CD4-positive, alpha-beta T cell treated with Interleukin-1 beta for 1 hour (primary cell): ENCODE measurements at places on chromosomes 11 and 22.
A peak's percentile ranks its signal among the peaks of the same experiment; 100 is the strongest.

DNA sequence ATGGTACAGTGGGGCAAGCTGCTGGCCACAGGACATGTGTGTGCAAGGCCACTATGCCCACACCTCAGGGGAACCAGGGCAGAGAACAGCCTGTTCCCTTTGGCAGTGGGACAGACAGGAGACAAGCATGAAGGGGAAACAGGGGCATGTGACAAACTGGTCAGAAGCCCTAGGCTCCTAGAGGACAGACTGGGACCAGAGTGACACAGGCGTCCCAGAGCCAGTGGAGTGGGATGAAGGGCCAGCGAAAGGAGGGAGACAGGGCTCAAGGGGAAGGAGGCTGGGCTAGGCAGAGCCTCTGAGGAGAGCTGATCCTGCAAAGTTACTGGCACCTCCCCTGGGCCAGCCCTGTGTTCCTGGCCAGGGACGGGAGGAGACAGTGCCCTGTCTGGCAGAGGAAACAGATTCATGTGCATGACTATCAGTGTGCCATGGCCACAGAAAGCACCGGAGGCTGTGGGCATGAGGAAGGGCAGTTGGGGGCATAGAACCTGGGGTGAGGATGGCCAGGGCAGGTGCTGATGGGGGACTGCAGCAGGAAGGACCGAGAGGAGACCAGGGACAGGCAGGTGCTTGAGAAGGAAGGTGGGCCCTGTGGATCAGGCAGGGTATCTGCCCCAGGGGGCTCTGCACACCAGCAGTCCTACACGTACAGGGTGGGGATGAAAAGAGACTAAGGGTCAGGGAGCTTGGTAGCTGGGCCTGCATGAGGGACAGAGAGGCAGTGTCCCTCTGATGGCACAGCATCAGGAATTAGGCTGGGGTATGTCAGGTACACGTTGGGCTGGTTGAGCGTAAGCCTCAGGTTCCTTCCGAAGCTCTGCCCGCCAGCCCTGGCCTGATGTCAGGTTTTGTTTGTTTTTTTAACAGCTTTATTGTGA lies 9.8 kb downstream of the DERL3 start:
- no peak for DNase-seq

- no peak for DNase-seq
Observed at GRCh38 chr11:131987703-131988102, 617.3 kb downstream of the NTM start.

- DNase-seq: no peak
Observed at GRCh38 chr22:50302564-50302963, 4.9 kb downstream of the PLXNB2 start.

- no peak for DNase-seq
Observed at GRCh38 chr11:43962383-43963278, 20.2 kb downstream of the C11orf96 start.

GRCh38 chr22:33879796-33880195 lies 40.5 kb downstream of the LARGE1 start:
- DNase-seq: no peak

GRCh38 chr11:130705670-130706421 lies 210.4 kb downstream of the SNX19 start:
- DNase-seq: no peak

DNA sequence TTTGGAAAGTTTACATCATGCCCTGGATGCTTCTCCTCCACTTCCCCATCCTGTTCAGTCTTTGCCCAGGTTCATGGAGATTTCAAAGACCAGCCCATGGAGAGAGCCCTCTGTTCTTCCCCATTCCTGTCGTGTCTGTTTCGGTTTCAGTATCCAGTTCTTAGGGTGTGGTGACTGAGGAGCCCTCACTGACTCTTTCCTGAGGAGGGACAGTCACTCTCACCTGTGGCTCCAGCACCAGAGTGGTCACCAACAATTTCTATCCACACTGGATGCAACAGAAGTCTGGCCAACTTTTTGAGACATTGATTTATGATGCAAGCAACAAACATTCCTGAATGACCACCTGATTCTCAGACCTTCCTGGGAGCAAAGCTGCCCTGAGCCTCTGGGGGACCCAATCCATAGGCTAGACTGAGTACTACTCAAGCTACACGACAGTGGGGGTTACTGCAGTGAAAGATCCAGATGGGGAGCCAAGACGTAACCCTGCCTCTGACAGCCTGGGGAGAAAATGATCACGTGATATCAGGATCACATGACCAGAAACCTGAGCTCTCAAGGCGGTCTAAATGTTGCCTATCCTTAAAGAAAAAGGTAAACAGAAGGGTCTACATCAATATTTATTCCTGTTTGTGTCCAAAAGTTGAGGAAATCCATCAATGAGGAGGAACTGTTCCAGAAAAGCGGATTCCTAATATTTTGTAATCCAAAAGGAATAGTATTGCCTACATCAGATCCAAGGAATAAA lies 76.2 kb upstream of the VPREB1 start:
- peak; percentile 29 for DNase-seq

DNA sequence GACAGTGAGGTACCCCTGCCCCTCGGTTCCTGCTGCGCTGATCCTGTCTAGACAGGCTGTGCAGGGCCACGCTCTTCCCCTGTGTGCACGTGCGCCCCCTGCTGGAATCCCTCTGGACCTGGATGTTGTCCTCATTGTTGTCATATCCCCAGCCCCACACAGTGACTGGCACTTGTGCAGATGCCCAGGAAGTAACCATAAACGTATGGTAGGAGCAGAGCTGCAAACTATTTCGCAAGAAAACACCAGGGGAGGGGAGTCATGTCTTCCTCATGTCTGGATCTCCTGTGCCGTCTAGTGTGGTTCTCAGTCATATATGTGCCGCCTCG lies 114.7 kb downstream of the CRYBB2 start:
- DNase-seq: peak; percentile 33

DNA sequence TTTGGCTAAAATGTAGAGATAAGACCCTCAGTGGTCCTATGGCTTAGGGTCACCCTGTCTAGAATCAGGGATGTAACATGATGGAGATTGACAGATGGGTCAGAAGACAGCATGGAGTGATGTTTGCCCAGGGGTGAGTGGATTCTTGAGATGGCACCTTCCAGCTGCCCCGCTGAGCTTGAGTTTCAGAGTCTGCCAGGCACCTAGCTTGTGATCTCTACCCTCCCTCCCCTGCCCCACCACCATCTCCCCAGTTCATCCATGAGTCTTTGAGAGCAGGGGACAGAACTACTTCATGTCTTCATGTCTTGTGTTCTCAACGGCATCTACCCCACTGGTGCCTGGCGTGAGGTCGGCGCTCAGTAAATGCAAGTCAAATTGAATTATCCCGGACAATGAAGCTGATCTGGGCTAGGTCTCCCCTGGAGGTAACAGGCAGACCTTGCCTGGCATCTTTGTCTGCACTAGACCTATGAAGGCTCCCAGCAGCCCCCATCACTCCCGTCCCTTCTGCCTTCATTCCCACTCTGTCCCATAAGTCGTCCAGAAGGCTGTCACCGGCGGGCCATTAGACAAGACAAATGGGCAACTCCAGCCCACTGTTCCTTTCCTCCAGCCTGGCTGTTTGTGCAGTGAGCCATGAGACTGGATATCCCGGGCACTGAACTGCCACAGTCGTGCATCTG lies 239.2 kb upstream of the TBCEL start:
- DNase-seq: no peak

DNA sequence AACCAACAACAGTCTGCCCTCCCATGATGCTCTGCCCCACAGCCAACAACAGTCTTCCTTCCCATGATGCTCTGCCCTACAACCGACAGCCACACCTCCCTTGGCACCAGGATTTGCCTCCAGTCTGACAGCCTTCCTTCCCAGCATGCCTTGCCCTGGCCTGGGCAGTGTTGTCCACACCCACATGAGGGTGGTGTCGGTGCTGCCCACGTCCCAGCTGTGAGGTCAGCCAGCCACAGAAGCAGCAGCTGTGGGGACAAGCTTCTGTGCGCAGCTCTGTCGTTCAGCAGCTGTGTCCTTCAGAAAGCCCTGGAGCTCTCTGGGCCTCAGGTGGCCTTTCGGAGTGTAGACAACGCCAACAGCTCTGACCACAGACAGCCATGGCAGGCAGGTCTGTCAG lies 1378.9 kb downstream of the BRD1 start:
- no peak for DNase-seq

DNA sequence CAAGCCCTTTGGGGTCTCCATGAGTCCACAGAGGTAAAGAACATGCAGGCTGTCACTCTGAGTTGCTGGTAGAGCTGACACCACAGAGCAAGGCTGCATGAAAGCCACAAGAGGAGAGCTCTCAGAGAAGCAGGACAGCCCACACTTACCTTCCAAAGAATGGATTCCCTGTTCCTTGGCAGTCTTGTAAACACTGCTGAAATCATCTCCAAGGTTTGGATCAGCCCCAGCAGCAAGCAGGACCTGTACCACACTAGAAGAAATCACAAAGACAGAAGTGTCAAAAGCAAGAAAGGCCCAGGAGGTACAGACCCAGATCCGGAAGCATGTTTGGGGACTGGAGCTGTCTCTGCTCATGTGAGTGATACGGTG lies 54.2 kb downstream of the CLPB start:
- DNase-seq: no peak

- DNase-seq: peak; percentile 51
Observed at GRCh38 chr11:115707180-115707905, 203.1 kb upstream of the CADM1 start.

GRCh38 chr11:62202910-62203309 lies 5.6 kb upstream of the SCGB2A1 start:
- DNase-seq: no peak

GRCh38 chr11:19958204-19958603 lies 202.1 kb downstream of the DBX1 start:
- DNase-seq: no peak

DNA sequence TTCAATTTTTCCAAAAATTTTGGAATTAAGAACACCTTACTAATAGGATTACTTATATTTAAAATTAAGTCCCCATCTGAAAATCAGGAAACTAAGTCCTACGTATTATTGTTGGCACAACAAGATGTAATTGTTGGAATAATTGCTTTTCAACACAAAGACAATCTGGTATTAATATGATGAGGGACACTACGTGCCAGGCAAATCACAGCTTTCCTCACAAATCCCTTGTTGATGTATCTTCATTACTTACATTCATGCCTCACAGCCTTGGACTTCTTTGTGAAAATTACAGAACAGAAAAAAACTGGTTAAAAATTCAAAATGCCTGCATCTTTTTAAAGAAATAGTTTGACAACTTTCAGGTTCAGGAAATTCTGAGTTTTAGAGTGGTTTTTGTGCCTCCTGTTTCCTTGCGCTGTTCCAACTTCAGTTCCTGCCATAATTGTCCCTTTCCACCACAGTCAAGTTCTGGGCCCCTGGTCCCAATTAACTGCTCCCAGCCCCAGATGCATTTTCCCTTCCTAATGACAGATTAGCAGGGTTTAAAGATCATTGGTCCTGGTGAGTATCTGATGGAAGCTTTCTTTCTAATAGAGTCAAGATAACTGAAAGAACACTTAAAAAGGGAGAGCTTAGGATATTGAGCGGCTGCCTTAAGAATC lies 23.3 kb upstream of the CCDC34 start:
- no peak for DNase-seq

GRCh38 chr11:20111871-20112270 lies 48.4 kb downstream of the DBX1 start:
- DNase-seq: no peak

DNA sequence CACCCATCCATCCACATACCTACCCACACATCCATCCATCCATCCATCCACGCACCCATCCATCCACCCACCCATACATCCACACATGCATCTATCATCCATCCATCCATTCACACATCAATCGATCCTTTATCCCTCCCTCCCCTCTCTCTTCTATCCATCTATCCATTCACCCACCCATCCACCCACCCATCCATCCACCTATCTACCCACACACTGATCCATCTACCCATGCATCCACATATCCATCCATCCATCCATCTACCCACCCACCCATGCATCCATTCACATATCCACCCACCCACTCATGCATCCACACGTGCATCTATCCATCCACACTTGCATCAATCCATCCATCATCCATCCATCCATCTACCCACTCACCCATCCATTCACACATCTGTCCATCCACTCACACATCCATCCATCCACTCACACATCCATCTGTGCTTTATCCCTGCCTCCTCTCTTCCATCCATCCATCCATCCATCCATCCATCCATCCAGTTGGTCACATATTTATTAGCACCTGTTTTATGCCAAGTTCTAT lies 366.1 kb downstream of the CTTN start:
- DNase-seq: no peak

- DNase-seq: no peak
Observed at GRCh38 chr22:20881231-20881630, 22.4 kb downstream of the SNAP29 start.

DNA sequence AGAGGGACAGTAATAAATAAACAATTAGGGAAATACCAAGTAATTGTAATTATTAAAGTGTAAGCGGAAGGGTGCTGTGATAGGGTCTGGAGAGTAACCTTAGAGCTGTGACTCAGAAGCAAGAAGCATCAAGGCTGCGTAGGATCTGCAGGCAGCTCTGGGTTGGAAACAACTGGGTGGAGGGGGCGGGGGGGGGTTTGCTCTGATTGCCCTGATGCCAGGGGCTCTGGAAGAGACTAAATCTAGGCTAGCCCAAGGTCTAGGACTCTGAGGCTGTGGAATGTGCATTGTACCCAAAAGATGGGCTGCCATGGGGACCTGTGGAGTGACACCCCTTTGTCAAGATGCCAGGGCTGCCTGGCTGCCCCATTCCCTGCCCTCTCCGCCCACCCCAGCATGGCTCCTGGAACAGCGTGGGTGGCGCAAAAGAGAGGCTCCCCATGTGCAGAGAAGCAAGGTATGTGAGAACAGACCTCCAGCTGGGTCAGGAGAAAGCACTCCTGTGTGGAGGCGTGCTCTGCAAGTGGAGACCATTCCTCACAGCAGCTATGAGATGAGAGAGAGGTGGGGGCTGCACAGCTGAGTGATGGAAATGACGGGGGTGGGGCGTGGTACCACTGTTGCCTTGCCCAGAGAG lies 101.1 kb upstream of the CRYBB3 start:
- no peak for DNase-seq

GRCh38 chr22:37223965-37224551 lies 11.8 kb upstream of the SSTR3 start:
- DNase-seq: no peak

DNA sequence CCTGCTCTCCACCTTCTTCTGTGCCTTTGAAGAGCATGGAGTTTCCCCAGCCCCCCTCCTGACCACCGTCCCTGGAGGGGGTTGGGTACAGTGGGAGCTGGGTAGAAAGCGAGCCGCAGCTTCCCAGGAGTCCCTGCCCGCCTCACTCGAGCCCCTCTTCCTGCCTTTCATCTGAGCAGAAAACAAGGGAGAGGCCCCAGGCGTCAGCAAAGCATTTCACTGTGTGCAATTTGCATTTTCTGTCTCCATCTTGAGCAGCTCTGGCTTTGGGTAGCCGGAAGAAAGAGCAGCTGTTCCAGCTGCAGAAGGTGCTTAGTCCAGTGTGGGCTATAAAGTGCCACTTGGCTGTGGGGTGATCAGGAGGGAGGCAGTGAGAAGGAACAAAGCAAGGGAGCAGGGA lies 229.7 kb downstream of the CEP164 start:
- DNase-seq: no peak

- peak; percentile 33 for DNase-seq
Observed at GRCh38 chr22:35023692-35024363, 42.1 kb upstream of the ISX start.

- no peak for DNase-seq
Observed at GRCh38 chr11:12587333-12587991, 86.8 kb upstream of the TEAD1 start.

- DNase-seq: no peak
Observed at GRCh38 chr11:18309691-18310090, 12.2 kb downstream of the HPS5 start.

- peak; percentile 47 for DNase-seq
Observed at GRCh38 chr11:58788355-58789023, 56.0 kb downstream of the GLYATL2 start.

GRCh38 chr11:63915961-63916836 lies 765 bp downstream of the RCOR2 start:
- no peak for DNase-seq
